ENCODE measurements at places on chromosomes 6 and 20.

DNA sequence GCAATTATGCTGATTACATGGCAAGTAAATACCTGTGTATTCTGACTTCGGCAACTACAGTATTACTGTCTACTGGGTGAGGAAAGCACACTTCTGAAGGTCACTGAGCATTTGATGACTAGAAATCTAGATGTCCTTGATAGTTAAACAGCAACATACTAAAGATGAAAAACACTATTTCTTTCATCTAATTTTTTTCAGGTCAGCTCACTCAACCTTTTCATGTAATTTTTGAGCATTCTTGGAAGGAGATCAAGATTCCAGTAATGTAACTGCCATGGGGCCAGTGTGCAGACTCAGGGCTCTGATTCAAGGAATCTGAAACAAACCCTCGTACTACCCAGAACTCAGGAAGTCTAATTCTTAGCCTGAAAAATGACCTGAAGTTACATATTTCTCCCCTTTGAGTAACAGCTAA lies 222.6 kb upstream of the TAB2 start:
- no peak for ATAC-seq

DNA sequence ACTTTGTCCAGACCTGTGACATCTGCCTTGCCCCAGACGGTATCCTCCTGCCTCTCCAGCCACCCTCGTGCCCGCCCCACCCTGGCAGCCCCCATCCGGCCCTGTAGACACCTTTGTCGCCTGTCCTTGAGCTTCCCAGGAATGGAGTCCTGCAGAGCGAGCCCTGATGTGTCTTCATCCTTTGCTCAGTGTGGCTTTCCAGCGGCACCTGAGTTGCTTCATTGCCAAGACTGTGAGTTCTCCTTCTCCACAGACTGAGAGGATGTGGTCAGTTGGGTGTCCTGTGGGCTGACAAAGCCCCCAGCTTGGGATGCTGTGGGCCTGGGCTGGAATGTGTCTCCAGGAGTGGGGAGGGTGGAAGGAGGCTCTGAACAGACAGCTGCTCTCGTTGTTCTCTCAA lies 1.7 kb upstream of the CST4 start:
- no peak for ATAC-seq

- ATAC-seq, result no peak
Measured at GRCh38 chr20:63020681-63021080, 13.9 kb upstream of the BHLHE23 start.

DNA sequence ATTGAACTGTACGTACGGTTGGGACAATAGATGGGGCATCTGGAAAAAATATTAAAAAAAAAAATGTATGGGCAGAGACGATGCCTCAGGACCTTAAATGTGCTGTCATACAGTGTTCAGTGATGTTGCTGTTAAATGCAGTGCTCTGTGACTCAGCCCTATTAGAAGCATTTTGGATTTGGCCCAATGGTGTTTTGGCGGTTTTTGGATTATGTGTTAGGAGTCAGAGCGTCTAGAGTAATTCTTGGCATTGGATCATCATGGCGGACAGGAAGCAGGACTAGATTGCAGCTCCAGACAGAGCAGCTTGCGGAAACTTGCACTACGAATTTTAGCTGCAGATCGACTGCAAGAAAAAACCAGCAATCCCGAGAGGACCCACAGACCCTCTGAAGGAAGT lies 280.0 kb downstream of the SOX4 start:
- ATAC-seq, result no peak

DNA sequence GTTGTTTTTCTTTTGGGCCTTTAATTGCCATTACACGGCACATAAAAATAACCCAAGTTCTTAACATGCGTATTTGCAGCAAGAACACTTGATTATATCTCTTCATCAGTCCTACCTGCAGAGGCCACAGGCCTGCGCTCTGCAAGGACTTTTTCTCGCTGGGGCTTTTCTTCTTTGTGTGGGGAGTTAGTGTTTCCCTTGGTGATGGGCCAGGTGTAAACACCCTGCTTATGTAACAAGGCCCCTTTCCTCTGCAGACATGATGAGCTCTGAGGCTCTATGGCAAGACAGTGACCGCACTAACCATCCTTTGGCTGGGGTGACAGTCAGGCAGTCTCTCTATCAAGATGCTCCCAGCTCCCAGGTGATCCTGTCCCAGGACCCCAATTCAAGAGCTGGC lies 97.8 kb upstream of the PCSK2 start:
- ATAC-seq, result no peak

DNA sequence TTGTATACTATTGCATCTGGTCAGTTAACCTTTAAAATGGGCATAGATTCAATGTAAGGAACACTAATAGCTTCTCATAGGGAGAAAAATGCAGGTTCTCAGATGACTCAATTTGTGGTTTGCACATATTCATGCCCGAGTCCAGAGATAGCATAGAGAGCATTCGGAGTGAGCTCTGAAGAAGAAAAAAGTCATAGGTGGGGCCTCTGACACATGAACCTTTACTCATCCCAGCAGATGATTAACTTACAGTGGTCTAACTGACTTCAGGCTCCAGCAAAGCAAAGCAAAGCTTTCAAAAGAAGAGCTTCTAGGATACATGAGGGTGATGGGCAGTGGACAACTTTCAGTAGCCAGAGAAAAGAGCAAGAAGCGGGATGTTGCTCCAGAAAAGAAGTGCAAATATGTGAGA lies 55.3 kb upstream of the BTN3A2 start:
- no peak for ATAC-seq

DNA sequence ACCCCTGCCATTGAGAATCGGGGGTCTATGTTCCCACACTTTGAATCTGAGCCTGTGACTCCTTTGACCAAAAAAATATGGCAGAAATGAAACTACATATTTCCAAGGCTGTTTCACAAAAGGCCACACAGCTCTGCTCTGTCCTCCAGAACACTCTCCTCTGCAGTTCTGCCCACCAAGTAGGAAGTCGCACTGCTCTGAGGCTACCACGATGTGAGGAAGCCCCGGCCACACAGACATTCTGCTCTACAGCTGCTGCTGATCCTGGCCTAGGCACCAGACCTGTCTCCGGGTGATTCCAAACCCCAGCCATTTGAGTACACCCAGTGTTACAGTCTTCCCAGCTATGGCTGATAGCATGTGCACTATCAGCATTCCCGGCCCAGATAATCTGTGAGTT lies 85.1 kb downstream of the LYRM4 start:
- ATAC-seq, result no peak

Data from motor neuron (in vitro differentiated cells).